IPS DF 6.9 (cell line): ENCODE measurements at places on chromosomes 13 and 19.

GRCh38 chr19:34171539-34171876, 796 bp upstream of the LSM14A start:
- no peak for DNase-seq

- DNase-seq: no peak
Measured at GRCh38 chr13:89401264-89401675, 1730.1 kb downstream of the SLITRK5 start.

GRCh38 chr13:77329911-77330584, 3.2 kb upstream of the MYCBP2 start:
- no peak for DNase-seq

- DNase-seq: no peak
Measured at GRCh38 chr13:53285896-53286430, 257.4 kb downstream of the OLFM4 start.

GRCh38 chr13:77530875-77531274, 4.6 kb upstream of the SCEL start:
- no peak for DNase-seq

- no peak for DNase-seq
Measured at GRCh38 chr19:50695251-50696093, 24.1 kb downstream of the SHANK1 start.

DNA sequence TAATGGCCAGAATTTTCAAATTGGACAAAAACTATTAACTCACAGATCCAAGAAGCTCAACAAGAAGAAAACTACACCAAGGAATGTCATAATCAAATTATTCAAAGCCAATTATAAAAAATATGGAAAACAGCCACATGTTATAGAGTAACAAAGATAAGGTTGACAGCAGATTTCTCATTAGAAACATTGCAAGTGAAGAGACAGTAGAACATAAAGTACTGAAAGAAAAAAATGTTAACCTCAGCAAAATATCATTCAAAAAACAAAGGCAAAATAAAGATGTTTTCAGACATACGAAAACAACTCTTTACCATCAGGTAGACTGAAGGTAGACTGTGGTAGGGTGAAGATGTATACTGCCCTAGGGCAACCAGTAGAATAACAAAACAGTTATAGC, 83.4 kb downstream of the KCNRG start:
- no peak for DNase-seq

DNA sequence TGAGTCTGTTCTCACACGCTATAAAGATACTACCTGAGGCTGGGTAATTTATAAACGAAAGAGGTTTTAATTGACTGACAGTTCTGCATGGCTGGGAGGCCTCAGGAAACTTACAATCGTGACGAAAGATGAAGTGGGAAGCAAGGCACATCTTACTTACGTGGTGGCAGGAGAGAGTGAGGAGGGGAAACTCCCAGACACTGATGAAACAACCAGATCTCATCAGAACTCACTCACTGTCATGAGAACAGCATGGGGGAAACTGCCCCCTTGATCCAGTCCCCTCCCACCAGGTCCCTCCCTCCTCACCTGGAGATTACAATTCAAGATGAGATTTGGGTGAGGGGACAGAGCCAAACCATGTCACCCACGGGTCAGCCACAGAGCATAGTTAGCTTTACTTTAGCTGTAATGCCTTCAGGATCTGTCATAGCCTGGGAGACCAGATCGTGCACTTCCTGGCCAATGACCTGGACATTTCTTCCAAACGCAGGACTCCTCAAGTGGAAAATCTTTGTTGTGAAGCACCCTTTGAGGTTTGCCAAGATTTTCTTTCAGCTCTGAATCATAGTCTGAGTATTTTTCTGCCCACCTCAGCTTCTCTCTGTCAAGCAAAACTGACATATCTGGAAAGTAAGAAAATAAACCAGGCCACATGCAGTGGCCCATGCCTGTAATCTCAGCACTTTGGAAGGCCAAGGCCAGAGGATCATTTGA, 25.2 kb upstream of the HIF3A start:
- no peak for DNase-seq

- DNase-seq: no peak
Measured at GRCh38 chr13:90091611-90092010, 1255.9 kb upstream of the MIR17HG start.

- DNase-seq: no peak
Measured at GRCh38 chr13:99384468-99384867, 77.3 kb upstream of the GPR183 start.

DNA sequence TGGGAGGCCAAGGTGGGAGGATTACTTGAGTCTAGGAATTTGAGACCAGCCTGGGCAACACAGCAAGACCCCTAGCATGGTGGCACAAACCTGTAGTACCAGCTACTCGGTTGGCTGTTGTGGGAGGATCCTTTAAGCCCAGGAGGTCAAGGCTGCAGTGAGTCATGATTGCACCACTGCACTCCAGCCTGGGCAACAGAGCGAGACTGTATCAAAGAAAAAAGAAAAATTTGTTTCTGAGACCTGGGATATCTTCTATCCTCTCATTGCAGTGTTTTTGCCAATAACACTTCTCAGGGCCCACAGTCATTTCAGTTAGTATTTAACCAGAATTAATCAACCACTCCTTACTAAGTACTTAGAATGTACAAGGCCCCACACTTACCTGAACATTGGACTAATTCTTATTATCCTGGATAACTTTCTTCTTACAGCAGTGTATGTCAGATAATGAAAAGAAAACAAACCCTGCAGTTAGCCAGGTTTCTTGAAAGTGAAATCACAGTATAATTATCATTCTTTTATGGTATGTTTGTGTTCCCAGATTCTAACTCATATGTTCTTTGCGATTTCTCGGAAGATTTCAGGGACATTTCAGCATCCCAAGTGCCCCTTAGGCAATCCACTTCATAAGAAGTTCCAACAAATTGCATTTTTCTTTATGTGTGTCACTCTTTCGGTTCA, 75.6 kb upstream of the KLF5 start:
- DNase-seq: no peak

- no peak for DNase-seq
Measured at GRCh38 chr19:30363073-30363472, 9.1 kb upstream of the ZNF536 start.

GRCh38 chr13:50509167-50509566, 334.3 kb downstream of the DLEU7 start:
- no peak for DNase-seq

DNA sequence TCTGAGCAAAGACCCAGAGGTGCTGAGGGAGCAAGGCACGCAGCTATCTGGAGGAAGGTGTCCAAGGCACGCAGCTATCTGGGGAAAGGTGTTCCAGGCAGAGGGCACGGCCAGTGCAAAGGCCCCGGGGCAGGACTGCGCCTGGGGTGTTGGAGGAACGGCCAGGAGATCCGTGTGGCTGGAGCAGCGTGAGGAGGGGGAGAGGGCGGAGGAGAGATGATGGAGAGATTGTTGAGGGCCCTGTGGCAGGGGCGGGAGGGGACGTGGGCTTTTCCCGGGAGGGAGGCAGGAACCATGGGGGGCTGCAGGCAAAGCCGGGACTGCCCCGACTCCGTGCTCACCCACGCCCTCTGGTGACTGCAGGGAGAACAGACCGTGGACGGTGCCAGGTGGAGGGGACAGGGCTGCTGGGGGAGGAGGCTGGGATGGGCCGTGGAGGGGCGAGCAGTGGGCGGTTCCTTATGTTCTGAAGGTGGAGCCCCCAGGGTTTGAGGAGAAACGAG, 13.3 kb upstream of the MISP start:
- DNase-seq: peak; percentile 58

GRCh38 chr13:64810750-64811149, 2419.4 kb downstream of the PCDH9 start:
- no peak for DNase-seq

- DNase-seq: peak; percentile 73
Measured at GRCh38 chr19:57708641-57709361, at the start of gene ZNF154. Gene ZNF154 (minus strand): TSS chr19:57709204. CDS start chr19:57708971, 233 bp downstream.

DNA sequence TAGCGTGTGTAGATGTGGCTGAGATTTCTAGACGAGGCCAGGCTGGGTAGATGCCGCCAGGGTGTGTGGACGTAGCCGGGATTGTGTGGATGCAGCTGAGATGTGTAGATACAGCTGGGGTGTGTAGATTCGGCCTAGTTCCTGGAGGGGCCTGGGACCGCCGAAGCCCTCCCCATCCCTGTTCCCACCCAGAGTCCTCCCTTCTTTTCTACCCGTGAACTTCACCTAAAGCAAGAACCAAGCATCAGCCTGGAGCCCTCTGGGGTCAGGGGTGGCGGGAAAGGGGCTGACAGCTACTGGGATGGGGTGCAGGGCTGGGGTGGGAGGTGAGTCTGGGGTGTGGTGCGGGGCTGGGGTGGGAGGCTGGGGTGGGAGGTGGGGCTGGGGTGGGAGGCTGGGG, 768 bp downstream of the TMPRSS9 start:
- DNase-seq: no peak

GRCh38 chr13:25232937-25233515, 54.3 kb downstream of the MTMR6 start:
- DNase-seq: no peak

- no peak for DNase-seq
Measured at GRCh38 chr19:13742756-13743155, 21.6 kb upstream of the MRI1 start.

- DNase-seq: no peak
Measured at GRCh38 chr13:44810061-44810840, 179.0 kb downstream of the NUFIP1 start.

- DNase-seq: no peak
Measured at GRCh38 chr19:41575998-41576397, at the start of gene CEACAM21. Gene CEACAM21 (plus strand): TSS chr19:41576166. CDS start chr19:41576275, 109 bp downstream.

DNA sequence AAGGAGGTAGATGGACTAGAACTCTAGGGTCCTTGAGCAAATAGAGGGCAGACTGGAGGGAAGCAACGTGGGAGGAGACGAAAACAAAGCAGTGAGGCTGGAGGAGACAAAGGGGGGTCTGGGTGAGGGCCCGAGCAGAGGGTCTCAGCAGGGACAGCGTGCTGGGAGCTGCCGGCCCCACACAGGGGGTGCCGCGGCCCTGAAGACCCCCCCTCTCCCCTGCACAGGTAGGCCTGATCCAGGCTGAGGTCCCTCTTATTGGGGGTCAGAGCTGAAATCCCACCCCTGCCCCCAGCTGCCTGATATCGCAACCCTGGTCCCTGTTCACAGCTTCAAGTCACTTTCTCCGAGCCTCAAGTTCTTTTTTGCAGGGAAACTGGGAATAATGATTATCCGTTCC, 8.7 kb downstream of the EPS8L1 start:
- no peak for DNase-seq

GRCh38 chr19:40561947-40562346, 14.7 kb upstream of the SHKBP1 start:
- DNase-seq: no peak

GRCh38 chr13:43346427-43346826, 323.0 kb downstream of the DNAJC15 start:
- no peak for DNase-seq
